Eye (tissue), 1 donor: ENCODE measurements at places on chromosomes 5 and 9.

- peak; percentile 28 for DNase-seq
Observed at GRCh38 chr9:20495098-20495497, 127.2 kb downstream of the MLLT3 start.

DNA sequence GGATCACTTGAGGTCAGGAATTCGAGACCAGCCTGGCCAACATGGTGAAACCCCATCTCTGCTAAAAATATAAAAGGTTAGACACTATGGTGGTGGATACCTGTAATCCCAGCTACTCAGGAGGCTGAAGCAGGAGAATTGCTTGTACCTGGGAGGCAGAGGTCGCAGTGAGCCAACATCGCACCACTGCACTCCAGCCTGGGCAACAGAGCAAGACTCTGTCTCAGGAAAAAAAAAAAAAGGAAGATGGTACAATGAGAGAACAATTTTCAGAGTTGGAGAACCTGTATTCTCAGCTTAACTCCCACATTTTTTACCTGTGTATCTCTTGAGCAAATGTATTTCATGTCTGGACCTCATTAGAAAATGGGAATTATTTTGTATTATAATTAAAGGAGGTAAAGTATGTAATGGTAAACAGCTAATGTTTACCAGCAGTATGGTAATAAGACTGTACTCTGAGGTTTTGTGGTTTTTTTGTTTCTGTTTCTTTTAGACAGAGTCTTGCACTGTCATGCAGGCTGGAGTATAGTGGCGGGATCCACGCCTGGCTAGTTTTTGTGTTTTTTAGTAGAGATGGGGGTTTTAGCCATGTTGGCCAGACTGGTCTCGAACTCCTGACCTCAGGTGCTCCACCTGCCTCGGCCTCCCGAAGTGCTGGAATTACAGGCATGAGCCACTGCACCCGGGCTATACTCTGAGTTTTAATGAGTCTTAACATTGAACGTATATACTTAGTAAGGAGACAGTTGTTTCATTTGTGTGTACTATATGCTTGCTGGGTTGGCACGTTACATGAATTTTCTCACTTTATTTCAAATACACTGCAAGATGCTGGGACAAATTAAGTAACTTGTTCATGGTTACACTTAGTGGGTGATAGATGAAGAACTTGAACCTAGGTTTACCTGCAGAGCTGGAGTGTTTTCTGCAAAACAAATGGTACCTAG, 16.2 kb downstream of the UHRF2 start:
- no peak for DNase-seq

- DNase-seq = no peak
Observed at GRCh38 chr5:140109018-140109758, 4.7 kb upstream of the PURA start.

DNA sequence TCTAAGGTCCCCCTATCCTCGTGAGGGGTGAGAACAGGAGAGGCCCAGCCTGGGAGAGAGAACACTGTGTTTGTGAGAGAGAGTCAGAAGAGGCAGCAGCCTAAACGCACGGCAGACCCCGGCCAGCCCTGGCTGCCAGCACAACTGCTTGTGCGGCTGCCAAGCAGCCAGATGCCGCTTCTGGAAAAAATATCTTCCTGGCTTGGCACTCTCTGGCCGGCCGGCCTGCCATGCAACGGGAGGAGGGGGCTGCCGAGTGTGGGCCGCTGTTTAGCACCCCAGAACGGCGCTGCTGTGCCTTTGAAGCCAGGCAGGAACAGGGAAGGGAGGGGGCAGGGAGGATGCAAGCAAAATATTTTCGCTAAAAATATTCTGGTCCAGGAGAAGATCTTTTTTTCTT, 105.0 kb downstream of the FGF18 start:
- peak; percentile 32 for DNase-seq

DNA sequence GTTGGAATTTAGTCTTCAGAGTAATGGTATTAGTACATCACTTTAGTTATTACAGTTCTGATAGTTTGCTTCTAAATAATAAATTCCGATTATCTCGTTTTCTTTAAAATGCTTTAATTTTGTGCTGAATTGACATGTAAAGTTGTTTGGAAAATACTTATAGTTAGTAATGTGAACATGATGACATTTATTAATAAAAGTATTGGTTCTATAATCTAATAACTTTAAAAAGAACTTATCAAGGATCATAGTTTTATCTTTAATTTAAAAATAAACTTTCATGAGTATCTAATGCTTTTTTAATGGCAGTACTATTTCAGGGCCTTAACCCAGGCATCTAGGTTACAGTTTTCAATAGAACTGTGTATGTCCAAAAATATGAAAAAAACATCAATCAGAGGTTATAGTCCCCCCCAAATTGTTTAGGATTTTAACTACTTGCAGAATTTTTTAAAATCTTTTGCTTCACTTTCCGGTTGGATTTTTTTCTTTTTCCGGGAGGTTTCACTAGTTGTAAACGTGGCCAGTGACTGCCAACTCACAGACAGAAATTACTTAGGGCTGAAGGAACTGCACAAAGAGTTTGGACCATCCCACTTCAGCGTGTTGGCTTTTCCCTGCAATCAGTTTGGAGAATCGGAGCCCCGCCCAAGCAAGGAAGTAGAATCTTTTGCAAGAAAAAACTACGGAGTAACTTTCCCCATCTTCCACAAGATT, 680 bp downstream of the GPX8 start:
- peak; percentile 91 for DNase-seq

GRCh38 chr5:126975796-126976195, 54.6 kb downstream of the MARCHF3 start:
- DNase-seq = no peak

DNA sequence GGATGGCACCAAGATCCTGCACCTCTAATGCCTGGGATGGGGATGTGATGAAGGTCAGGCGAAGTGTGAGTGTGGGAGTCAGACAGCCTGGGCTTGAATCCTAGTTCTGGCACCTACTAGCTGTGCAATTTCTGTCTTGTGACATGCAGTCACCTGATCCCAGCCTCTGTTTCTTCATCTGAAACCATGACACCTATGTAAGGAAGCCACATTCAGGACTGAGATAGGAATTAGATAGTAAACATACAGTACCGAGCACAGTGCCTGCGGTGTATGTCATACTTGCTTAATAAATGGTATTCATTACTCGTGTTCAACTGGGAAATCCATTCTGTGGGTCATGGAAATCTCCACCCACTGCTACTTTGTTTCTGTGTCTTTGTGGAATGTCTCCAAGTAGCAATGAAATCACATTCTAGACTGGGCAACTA, 140.6 kb upstream of the STC2 start:
- DNase-seq = no peak

GRCh38 chr5:101212942-101213514, 309.9 kb upstream of the ST8SIA4 start:
- DNase-seq = no peak

GRCh38 chr5:14339468-14339867, 196.3 kb downstream of the TRIO start:
- no peak for DNase-seq

DNA sequence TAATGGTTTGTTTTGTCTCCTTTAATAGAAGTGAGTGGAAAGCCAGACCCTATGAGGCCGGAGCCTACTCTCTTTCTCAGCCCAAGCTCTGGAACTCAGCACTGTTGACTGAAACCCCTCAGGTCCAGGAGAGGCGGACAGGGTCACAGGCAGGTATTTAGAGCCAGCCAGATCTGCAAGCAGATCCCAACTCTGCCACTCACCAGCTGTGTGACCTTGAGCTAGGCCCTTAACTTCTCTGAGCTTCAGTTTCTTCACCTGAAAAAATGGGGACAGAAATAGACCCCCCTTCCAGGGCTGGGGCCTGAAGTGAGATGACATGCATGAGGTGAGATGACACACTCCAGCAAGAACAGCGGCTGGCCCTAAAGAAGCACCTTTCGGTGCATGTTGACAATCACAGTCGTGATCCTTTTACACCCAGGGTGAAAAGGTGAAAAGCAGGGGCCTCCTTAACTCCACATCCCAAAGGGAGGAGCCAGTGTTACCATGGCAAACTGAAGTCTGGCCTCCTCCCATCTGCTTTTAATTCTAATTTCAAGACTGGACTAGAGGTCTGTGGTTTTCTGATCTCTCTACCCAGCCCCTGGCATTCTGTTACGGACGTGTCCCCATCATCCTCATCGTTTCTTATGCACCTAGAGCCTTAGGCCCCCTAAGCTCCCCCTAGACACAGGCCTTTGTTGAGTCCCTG, 27.2 kb downstream of the MORN5 start:
- DNase-seq = peak; percentile 13

DNA sequence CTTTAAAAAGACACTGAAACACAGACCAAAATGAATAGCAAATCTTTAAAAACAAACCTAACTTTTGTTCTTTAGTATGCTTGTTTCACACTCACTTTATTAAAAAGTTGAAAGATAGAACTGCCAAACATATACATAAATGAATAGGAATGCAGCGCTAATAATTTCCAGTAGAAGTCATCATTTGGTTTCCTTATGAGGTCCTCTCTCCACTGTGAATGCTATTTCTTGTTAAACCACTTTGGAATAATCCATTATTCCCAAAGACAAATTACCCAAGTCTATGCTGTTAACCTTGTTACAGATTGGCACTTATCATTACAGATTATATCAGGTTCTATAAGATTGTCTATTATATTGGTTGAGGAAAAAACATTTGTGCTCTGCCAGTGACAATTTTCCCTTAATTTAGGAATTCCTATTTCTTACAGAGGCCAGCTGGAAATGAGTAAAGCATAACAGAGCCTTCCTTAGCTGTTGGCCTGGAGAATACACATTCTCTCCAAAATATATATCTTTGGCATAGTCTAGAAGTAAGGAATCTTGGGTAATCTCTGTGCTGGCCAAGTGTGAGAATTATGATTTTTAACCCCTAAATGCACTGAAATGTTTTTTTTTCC, 29.3 kb upstream of the MINAR2 start:
- DNase-seq = peak; percentile 65

DNA sequence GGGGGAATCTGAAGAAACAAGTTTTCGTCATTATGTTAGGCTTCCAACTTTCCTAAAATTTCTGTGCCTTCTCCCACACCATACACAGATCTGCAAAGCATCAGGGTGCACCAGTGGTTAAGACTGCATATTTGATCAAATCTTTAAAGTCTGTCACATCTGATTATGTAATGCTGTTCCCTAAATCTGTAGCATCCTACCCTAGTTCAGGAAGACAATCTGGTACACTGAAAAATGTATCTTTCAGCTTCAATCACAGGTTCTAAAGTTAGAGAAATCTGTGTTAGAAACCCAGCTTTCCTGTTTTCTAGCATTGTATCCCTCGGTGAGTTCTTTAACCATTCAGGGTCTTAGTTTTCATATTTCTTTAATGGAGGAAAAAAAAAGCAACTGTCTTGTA, 3.9 kb downstream of the SSBP2 start:
- no peak for DNase-seq

DNA sequence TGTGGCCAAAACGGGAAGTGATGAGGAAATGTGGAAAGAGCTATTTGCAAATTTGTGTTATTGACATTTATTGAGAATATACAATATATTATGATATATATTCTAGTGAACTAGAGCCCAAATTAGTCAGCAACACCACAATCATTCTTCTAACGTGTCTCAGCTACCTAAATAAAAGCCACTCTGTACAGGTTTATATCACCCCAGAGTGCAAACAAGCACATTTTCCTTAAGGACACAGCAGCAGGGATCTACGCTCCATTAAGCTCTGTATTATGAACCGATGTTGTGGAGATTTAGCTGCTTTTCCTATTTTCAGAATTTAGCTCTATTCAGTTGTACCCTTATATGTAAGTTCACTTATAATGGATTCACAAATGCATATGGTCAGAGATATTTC, 77.9 kb downstream of the CDH18 start:
- DNase-seq = no peak

DNA sequence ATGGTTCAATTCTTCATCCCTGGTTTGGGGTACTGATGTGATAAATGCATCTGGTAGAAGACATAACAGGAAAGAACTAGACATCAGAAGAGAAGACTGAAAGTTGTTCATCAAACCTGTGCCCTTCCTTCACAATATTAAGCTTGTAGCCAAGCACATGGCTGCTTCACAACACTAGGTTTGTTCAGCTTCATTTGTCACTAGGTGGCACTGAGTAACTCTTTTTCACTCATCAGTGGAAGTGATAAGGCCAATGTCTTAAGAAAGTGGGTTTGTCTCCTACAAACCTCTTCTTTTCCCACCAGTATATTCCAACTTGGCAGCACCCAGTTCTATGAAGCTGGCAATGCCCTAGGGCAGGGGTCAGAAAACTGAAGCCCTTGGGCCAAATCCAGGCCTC, 26.9 kb downstream of the ZNF484 start:
- no peak for DNase-seq

GRCh38 chr9:102000956-102001355, 262.5 kb upstream of the GRIN3A start:
- DNase-seq = no peak

DNA sequence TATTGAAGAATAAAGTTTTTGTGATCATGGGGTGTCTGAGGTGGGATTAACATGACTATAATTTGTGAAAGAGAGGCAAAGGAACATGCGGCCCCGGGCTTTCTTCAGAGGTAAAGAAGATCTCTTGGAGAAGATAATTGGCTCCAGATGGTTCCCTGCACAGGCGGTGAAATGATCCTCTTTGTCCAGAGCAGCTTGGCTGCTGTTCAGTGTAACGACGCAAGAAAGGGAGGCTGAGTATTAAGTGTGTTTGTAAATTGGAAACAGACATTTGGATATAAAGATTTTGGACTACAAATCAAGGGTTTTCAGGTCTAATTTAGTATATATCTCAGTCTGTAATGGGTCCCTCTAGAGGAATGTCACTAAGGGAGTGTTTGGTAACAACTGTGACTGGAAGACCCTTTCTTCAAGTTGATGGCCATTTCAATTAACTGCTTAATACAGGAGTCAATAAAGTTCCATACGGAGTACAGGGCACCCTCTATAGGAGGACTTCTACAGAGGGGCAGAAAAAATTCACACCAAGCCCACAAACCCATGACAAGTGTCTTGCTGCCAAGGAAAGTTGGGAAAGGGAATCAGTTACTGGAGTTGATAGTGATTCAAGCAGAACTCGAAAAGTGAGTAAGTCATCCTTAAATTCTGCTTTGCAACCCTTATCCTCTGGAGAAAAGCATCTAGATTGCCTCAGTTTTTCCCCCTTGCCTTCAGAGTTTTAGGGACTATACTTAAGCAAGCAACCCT, 4.1 kb downstream of the EQTN start:
- peak; percentile 30 for DNase-seq

- no peak for DNase-seq
Observed at GRCh38 chr9:92496396-92497176, 14.3 kb upstream of the ASPN start.

DNA sequence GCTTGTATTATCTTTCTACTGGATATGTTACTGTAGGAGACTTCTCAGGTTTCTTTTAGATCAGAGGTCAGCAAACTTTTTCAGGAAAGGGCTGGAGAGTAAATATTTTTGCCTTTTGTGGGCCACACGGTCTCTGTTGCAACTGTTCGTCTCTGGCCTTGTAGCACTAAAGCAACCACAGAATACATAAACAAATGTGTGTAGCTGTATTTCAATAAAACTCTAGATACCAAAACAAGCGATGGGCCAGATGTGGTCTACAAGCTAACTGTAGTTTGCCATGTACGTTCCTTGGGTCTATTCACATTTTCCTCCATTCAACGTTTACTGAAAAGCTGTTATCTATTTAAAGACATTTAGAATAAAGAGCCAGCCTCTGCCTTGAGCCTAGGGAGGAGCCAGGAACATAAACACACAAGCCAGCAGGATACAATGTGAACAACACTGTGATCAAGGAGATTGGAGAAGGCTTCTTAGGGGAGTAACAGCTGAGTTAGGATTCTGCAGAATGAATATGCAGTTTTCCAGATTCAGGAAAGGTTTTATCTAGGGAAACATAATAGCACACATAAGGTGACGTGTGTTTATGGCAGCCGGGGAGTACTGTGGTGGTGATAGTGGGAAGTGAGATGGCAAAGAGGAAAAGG, 33.0 kb upstream of the HOMER1 start:
- no peak for DNase-seq

- no peak for DNase-seq
Observed at GRCh38 chr9:6921315-6921714, 163.5 kb downstream of the KDM4C start.
